ENCODE measurements at places on chromosomes 5 and 9.

DNA sequence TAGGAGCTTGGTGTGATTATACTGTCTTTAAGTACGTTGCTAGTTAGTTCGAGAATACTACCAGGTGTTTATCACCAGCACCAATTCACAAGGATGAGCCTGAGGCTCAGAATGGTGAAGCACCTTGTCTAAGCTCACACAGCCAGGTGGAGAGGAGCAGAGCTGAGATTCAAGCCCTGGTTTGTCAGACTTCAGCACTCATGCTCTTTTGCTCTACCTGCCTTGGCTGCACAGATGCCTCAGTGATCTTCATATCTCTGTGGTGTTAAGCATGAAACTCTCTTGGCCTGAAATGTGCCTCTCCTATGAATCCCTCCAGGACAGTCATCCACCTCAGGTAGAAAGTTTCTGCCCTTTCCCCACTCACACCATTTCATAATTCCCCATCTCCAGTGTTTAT lies 12.2 kb downstream of the CAMK4 start:
- no peak for DNase-seq

DNA sequence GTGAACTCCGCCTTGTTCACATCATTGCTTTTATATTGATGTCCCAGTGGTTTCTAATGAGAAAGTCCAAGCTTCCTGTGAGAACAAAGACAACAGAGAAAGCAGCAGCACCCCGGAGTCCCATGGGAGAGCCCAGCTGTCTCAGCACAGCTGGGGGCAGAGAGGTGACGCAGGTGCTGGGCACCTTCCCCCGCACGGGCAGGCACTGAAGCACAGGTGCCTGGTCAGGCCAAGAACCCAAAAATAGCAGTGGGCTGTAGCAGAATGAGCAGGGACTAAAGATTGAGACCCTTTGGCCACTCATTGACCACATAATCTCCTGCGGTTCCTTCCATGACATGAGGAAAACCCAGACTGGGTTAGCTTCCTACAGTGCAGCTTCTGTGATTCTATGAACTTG lies 18.8 kb downstream of the SRD5A1 start:
- no peak for DNase-seq

DNA sequence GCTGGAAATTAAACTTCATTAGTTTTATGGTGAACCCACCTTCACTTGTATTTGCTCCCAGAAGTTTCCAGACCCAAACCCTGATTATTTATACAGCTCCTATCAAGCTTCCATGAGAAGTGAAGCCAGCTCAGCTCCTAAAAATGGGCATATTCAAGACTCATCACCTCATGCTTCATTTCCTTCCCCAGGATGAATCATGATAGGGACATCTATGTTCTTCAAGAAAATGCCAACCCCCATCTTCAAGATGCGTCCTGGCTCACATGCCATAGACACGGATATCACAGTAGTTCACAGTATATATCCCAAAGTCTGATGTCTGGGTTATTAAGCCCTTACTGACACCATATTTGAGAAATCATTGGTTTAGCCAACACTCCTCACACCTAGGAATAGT lies 217.6 kb downstream of the NPR3 start:
- no peak for DNase-seq

- DNase-seq, result no peak
These were observed 41.3 kb upstream of the SMU1 start for GRCh38 chr9:33117796-33118195.

GRCh38 chr5:59620535-59621212 lies 272.9 kb downstream of the PDE4D start:
- DNase-seq, result no peak

DNA sequence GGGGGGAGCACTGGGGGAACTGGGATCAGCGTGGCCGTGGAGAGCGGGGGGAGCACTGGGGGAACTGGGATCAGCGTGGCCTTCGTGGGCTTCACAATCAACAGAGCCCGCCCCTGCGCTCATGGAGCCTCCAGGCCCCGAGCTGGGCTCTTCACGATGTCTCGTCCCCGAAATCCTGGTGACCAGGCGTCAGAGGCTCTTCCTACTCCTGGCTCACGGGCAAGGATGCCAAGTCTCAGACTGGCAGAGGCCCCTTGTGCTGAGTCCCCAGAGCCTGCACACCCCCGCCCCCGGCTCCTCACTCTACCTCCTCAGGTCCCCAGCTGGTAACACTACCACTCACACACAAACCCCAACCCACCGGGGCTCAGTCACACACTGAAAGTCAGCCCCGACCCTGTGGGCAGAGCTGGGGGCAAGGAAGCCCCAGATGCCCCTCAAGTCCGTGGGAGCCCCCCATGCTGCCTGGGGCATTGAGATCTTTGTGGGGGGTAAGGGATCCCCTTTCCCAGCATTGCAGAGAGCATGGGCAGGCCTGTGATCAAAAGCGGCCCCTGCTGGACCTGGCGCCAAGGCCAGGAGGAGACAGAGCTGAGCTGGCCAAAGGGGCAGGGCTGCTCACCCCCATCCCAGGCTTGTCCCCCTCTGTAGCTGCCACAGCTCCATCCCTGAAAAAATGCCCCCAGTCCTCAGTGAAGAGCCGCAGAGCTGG lies 26.7 kb downstream of the LHX3 start:
- DNase-seq, result no peak

- peak; percentile 94 for DNase-seq
These were observed 172.8 kb downstream of the ERCC6L2 start for GRCh38 chr9:96048104-96048955.

DNA sequence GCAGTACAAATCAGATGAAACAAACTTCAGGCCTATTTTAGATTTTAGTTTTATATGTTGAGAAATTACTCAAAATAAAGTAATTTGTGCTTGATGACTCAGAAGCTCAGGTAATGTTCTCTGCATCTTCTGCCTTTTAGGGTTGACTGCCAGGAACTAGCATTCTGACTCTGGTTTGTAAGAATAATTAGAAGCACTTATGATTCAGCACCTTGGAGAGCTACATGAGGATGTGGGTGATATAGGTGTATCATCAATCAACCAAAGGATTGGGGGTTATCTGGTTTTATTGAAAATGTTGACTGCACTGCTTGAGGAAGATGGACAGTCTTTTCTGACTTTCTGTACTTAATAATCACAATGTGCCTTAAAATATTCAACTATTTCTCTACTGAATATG lies 118.7 kb upstream of the SGCD start:
- DNase-seq, result no peak

- DNase-seq, result no peak
These were observed 204.8 kb downstream of the SPATA31A6 start for GRCh38 chr9:42388146-42388690.

GRCh38 chr5:5373351-5373989 lies 49.0 kb upstream of the ICE1 start:
- peak; percentile 14 for DNase-seq

- DNase-seq, result no peak
These were observed 10.2 kb downstream of the NCS1 start for GRCh38 chr9:130182381-130182909.

DNA sequence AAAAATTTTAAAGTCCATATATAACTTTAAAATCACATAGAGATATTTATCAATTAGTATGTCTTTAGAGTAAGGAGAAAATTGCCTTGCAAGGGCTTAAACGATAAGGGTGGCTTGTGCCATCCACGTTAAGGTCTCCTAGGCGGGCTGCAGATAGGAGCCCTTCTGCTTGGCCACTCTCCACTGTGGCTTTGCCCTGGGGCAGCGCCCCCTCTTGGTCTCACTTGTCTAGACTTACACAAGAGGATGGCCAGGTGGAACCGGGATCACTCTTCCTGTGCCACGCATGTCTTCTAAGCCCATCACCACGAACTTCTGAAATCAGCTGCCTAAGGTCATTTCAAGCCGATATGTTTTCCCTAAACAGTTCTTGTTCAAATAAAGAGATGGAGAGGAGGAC lies 2.9 kb downstream of the FPGS start:
- no peak for DNase-seq

- DNase-seq, result no peak
These were observed 100.9 kb downstream of the MRPL36 start for GRCh38 chr5:1698589-1699316.

GRCh38 chr9:131307974-131308373 lies 18.5 kb downstream of the PLPP7 start:
- no peak for DNase-seq

- no peak for DNase-seq
These were observed 12.3 kb downstream of the LMAN2 start for GRCh38 chr5:177339107-177339638.

GRCh38 chr9:91803151-91803940 lies 146.7 kb downstream of the ROR2 start:
- no peak for DNase-seq

- DNase-seq, result no peak
These were observed 248.3 kb downstream of the COX7C start for GRCh38 chr5:86866036-86866435.

DNA sequence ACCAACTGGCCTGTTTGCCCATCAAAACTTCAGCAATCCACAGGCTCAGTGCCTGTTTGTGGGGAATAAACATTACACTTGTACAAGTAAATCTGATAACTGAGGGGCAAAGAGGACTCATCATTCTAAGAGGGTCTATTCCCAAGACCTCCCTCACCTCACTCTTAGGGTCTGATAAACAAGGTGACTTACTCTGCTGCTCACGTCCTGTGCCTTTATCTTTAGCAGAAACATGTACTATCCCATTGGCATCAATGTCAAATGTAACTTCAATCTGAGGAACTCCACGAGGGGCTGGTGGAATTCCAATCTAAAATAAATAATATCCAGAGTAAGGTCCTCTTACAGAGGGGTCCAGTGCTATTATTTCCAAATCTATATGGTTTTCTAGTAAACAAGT lies 14.6 kb upstream of the ETF1 start:
- no peak for DNase-seq

- no peak for DNase-seq
These were observed 632 bp downstream of the COQ4 start for GRCh38 chr9:128323212-128323730.

- DNase-seq, result peak; percentile 64
These were observed 34.2 kb upstream of the GRPEL2 start for GRCh38 chr5:149310947-149311658.

DNA sequence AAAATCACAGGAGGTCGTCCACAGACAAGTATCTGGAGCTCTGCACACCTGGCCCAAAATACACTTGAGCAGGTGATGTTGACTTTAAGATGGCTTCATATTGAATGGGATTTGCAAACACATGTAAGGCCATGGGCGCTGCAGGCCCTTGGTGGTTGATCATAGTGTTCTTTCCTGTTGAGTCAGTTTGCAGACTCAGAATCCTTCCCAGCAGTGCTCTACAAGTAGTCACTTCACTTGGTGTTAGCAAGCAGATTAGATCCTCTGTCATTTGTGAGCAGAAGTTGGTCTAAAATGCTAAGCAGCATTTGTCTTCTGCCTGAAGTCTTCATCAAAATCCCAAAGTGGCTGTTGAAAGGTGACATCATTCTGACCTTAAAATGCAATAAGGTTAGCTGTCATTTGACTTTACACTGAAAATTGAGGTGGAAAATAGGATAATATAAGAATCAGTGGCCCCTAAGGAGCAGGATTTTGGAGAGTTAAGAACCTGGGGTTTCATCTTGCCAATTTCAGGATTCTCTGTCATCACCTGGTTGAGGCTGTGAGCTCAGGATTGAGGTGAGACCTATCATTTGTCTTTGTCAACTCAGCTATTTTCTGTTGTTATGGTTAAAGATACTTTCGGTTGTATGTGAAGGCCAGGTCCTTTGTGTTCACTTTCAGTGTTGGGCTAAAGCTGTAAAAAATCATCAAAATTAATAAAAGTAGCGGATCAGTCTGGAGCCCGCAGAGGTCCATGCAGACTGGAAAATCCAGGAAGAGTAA lies 114.5 kb downstream of the LRRC70 start:
- no peak for DNase-seq

DNA sequence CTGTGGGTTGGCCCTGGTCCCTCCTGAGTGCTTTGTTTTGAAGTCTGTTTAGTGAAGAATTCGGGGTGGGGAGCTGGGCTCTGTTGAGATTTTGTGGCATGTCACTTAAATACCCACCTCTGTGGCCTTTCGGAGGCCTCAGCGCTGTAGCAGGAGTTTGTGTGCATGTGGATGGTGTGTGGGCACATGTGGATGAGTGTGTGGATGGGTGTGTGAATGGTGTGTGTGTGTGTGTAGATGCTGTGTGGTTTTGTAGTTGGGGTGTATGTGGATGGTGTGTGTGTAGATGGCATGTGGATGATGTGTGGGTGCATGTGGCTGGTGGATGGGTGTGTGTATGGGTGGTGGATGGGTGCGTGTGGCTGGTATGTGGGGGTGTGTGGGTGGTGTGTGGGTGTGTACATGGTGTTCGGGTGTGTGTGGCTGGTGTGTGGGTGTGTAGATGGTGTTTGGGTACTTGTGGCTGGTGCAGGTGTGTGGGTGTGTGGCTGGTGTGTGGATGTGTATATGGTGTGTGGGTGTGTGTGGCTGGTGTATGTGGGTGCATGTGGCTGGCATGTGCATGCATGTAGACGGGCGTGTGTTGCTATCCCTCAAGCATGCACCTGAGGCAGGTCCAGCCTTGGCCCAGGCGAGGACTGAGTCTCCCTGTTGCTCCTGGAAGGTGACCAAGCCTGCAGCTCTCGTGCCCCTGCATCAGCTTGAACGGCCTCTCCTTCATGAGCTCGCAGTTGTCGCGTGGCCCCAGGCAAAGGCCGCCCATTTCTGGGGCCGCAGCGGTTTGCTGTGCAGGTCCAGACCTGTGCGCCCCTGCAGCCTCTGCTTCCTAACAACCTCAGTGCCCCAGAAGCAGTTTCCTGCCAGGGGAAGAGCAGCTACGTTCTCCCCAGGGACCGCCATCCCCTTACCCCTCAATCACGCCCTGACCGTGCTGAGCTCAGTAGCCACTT lies 54.0 kb upstream of the FCN2 start:
- DNase-seq, result no peak

GRCh38 chr5:98214240-98215051 lies 559.0 kb upstream of the RGMB start:
- DNase-seq, result peak; percentile 40

DNA sequence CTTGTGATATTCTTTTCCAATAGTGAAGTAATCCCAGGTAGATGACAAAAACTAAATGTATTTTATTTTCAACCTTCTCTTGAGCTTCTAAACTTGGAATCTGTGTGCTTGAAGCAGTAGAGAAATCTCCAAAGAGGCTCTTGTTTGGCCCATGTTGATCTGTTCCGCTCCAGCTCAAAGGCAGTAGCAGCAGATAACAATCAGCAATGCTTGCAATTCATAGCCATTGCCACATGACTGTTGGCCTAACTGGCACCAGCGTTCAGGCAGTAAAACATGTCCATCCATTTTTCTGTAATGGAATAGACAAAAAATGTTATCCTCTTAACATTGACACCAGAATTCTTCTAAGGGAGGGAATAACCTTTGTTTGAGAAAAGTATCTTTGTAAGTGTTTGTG lies 270.7 kb upstream of the MSX2 start:
- DNase-seq, result no peak

GRCh38 chr9:22117511-22118384 lies 108.6 kb upstream of the CDKN2B start:
- DNase-seq, result no peak

- peak; percentile 66 for DNase-seq
These were observed 21.7 kb downstream of the SLC6A18 start for GRCh38 chr5:1246711-1247431.

Measured in lung (tissue), 17 donors.